ENCODE measurements at places on chromosomes 5 and 9.
A peak's percentile ranks its signal among the peaks of the same experiment; 100 is the strongest.

DNA sequence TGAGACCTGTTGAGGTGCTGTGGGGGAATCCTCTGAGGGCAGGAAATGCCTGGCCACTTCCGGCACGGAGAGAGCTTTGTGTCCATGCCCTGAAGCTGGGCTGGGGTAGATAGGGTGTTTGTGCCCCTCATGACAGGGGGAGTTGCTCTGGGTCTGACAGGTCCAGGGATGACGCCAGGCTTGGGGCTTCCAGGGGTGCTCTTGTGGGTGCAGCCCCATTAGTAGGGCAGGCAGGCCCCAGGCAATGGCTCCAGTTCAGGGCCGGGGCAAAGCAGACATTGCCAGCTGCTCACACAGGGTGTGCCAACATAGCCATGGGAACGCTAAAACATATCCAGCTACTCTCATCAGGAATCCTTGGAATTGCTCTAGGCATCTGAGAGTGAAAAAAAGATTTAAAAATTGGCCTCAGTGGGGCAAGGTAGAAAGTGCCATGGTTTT, 21.1 kb downstream of the PITX1 start:
- DNase-seq, result no peak

- DNase-seq, result no peak
These were observed 512.2 kb upstream of the ZNF608 start for GRCh38 chr5:125258615-125259014.

DNA sequence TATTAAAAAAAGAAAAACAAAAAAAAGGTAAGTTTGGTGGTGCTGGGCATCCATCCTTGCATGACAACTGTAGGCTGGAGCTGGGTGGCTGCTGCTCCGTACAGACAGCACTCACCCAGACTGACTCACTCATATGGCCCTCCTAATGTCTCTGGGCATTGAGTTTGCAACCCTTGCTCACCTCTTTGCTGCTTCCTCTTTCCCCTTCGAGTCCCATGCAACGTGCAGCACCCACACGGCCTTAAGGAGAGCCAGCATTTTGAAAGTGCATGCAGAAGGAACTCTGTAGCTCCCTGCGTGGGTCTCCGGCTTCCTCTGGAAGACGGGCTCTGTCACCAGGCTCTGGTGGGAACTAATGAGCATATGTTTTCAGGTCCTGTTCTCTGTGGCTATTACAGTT, 60.5 kb upstream of the ENTREP1 start:
- DNase-seq, result no peak

DNA sequence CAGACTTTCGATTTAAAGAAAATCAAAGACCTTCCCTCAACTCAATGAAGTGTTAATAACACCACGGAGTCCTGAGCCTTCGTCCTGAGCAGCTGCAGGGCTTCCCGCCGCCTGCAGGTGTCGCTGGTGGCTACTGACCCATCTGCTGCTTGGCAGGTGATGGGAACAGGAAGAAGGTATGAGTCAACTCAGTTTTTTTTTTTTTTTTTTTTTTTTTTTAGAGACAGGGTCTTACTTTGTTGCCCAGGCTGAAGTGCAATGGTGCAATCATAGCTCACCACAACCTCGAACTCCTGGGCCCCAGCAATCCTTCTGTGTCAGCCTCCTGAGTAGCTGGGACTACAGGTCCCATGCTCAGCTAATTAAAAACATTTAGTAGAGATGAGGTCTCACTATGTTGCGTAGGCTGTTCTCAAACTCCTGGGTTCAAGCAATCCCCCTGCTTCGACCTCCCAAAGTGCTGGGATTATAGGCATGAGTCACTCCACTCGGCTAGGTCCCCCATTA, 185.7 kb upstream of the IL12B start:
- DNase-seq, result peak; percentile 18

- DNase-seq, result no peak
These were observed 122.8 kb downstream of the CAMK4 start for GRCh38 chr5:111347021-111347420.

- DNase-seq, result no peak
These were observed 164.8 kb upstream of the VCAN start for GRCh38 chr5:83306572-83307241.

- DNase-seq, result no peak
These were observed 14.9 kb upstream of the GABRG2 start for GRCh38 chr5:162052676-162053075.

- no peak for DNase-seq
These were observed 16.2 kb downstream of the ANKH start for GRCh38 chr5:14855366-14855765.

DNA sequence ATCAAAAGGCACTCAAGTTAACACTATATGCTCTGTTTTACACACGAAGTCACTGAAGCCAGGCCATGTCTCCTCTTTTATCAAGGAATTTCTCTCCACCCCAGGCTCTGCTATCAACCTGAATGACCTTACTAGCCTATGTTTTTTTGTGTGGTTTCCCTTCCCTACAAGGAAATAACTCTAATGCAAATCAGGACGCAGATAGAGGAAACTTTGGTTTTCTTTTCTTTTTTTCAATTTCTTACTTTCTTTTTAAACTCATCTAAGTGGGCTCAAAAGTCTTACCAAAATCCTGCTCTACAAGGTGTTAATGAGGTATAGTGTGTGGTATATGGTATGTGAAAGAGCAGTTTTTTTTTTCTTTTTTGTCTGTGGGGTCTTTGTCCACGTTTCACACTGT, 5.5 kb upstream of the SLC46A2 start:
- DNase-seq, result no peak

- no peak for DNase-seq
These were observed 125.6 kb downstream of the SMARCA2 start for GRCh38 chr9:2140600-2141223.

Measured in DMS 273 treated with DMSO at 0.1 percent for 48 hours (cell line).